ENCODE measurements at places on chromosomes 13 and 19. TPM values are rescaled to one million over a fixed set of nuclear protein-coding genes. Genes with fewer than 3 reads are reported as not detected.

Gene OR7C1
- not detected for total RNA-seq

Gene TNFSF9
- total RNA-seq, result 0.14 TPM

Gene PSG2
- not detected for total RNA-seq

Gene GRIN2D
- total RNA-seq, result 1.5 TPM

Gene NANOS2
- not detected for total RNA-seq

Gene BRME1
- 0.37 TPM for total RNA-seq

Gene KL
- total RNA-seq, result not detected

Gene MAP4K1
- total RNA-seq, result not detected

Gene GSX1
- not detected for total RNA-seq

Gene ZSCAN1
- total RNA-seq, result not detected

Gene STAP2
- total RNA-seq, result 1.2 TPM

Gene ZNF709
- total RNA-seq, result 2.9 TPM
